ENCODE measurements at places on chromosomes 13 and 19.

DNA sequence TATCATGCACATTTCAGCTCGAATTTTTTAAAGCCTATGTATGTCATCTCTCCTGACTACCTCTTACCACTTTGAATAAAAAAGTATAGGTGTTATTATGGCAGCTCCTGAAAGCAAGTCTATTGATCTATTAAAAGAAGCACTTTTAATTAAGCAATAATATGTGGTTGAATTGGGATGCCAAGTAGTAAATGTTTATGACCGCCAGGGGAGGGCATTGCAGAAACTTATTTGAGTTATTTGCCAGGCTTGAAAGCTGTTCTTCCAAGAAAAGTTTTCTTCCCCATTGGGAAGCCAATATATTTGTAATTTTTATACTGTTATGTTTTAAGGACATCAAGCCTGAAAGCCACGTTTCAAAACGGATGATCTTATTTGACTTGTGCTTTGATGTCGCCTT lies 88.1 kb upstream of the SOX21 start:
- no peak for DNase-seq

- DNase-seq, result no peak
Measured at GRCh38 chr13:35659796-35660195, 183.3 kb upstream of the MAB21L1 start.

DNA sequence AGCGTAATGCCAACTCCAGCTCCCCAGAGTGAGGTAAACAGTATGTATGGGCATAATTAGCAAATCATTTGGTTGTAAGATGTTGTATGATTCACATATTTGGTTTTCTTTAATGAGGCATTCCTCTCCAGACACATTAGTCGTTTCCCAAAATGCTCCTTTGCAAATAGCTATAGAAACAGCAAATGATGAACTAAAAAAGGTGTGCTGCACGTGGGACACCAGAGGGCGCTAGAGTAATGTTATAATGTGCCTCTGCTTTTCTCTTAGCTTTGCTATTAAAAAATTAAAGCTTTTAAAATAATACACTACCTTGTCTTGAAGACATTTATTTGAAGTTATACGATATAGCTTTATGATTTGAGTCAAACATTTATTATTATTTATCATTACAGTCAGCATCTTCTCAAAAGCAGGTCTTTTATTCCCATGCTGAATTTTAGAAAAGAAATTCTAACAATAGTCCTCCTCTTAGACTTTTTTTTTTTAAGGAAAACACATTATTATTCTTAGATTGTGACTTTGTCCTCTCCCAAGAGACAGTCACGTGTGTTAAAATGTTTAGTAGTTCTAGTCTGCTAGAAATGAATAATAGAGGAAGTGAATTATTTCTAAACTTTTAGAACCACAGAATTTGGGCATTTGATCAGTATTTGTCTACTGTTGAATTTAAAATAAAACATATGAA lies 121.6 kb upstream of the FRY start:
- no peak for DNase-seq

DNA sequence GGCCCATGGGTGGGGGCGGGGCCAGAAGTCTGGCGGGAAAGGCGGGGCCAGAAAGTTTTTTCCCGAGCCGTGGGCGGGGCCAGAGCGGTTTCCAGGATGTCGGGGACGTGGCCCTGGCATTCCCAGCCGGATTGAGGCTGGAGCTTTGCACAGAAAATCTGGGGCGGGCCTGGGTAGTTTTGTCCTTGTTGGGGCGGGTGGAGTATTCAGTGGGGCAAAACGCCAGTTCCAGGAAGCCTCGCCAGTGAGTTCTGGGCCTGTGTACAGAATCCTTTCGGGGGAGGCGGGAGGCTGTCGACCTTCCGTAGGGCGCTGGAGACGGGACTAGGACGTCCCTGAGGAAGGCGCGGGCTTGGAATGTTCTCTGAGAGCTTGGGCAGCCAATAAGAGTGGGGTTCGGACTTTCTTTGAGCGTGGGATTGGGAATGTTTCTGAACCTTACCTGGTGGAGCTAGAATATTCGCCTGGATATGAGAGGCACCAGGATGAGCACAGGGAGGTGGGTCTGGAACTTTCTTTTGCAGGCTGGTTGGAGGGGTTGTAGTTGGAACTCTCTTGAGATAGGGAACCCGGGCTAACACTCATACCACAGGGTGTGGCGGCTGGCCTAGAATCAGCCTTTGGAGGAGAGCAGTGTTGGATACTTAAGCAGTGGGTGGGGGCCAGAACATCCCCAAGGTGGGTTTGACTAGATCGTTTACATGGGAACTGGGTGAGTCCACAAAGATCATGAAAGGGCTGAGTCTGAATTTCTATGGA lies 1.3 kb downstream of the CCDC9 start:
- DNase-seq, result no peak

DNA sequence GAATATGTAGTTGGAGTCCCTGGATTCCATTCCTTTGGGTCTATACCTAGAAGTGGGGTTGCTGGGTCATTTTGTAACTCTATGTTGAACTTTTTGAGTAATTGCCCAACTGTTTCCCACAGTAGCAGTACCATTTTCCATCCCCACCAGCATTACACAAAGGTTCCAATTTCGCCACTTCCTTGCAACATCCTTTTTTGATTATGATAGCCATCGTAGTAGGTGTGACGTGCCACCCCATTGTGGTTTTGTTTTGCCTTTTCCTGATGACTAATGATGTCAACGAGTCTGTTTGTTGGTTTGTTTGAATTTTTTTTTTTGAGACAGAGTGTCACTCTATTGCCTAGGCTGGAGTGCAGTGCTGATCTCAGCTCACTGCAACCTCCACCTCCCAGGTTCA lies 3.3 kb upstream of the PEX11G start:
- no peak for DNase-seq

- no peak for DNase-seq
Measured at GRCh38 chr19:31596751-31597150, 247.5 kb upstream of the TSHZ3 start.

- no peak for DNase-seq
Measured at GRCh38 chr19:43028866-43029265, 2.6 kb upstream of the PSG11 start.

- no peak for DNase-seq
Measured at GRCh38 chr13:95385798-95386197, 84.5 kb upstream of the ABCC4 start.

Data from HuH-7.5 (cell line).